ENCODE measurements at places on chromosomes 13 and 19.

DNA sequence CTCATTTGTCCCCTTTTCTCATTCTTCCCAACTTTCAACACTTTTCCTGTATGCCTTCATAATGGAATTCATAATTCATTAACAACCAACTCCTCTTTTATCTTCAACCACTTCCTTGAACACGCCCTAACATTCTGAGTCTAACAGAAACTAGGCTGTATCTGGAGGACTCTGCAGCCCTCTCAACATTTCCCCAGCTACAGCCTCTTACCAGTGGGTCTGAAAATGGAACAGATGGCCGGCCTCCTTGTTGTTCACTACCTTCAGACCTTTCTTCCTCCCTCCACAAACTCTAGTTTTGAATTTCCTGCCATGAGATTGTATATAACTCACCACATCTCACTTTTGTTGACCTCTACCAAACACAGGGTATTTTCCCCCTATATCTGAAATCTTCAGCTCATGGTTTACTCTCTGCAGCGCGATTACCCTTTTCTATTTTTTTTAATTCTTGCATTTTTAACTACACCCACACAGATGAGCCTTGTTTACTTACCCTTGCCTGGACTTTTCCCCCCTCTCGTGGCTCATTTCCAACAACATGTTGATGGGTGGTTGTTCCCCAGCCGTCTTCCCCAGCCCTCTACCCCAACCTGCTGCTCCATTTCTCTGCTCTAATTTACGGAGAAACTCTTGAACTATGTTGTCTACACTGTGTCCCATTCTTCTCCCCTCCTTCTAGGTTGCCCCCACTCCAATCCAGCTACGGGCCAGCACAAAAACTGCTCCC is 846 bp downstream of the ZNF790 start:
- no peak for DNase-seq

DNA sequence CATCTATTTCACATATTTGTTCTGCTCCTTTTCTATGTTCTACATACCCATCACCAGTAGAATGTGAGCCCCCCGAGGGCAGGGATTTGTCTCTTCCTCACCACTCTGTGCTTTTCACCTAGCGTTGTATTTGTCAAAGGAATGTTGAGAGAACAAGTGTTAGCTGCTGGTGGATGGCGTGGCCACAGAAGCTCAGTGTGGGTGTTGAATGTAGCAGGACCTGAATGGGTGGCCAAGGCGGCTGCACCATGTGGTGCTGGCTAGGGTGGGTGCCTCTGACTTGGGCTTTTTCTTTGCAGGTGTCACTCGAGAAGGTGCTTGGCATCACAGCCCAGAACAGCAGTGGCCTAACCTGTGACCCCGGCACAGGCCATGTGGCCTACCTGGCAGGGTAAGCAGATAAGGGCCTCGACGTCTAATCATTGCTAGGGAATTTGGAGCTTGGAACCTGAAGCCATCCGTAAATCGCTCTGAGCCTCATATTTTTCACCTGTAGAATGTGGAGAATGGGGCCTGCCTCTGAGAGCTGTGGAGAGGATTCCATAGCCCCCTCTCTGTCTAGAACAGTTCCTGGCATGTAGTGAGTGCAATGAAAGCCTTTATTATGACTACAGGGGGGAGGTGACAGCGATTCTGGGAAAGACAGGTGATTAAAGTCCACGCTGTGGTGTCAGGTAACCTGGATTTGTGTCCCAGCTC is 3.9 kb downstream of the WDR62 start:
- no peak for DNase-seq

GRCh38 chr19:41936961-41937360 is 8.7 kb upstream of the ERFL start:
- peak; percentile 22 for DNase-seq

DNA sequence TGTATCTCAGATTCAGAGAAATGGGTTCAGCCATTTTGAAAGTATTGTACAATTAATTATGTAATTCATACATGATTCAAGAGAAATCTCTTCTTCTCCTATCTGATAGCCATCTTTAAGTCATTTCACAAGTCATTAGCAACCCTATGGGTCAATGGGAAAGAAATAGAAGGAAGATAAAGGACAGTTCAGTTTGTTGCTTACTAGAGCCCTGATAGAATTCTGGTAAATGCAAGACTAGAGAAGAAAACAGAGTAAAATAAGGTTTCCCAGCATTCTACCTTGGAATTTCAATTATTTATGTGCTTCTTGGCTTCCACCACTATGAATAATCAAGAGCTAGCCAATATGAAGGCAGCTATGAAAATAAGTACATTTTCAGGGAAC is 117.7 kb downstream of the LHFPL6 start:
- DNase-seq, result no peak

- no peak for DNase-seq
Observed at GRCh38 chr13:94153586-94153985, 325.9 kb downstream of the DCT start.

DNA sequence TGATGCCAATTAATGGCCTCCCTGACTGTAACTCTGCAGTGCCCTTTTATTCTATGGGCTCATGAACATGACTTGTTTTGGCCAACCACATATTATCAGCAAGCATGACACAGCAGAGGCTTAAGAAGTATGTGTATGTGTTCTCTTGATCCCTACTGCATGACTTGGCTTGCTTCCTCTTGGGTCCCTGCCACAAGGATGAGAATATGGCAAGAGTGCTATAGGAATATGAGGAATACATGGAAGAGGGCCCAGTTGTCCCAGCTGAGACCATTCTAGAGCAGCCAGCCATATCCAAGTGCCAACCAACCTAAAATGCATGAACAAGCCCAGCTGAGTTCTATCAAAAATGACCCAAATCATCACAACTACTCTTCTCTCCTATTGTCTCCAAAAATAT is 576.7 kb upstream of the PCDH9 start:
- DNase-seq, result no peak

- DNase-seq, result no peak
Observed at GRCh38 chr13:46570273-46570672, 17.3 kb downstream of the LRCH1 start.

- no peak for DNase-seq
Observed at GRCh38 chr13:41515491-41516139, 58.3 kb downstream of the RGCC start.

- peak; percentile 90 for DNase-seq
Observed at GRCh38 chr19:53908106-53908934, 758 bp upstream of the CACNG7 start.

- DNase-seq, result no peak
Observed at GRCh38 chr13:104750377-104750776, 1684.2 kb upstream of the SLC10A2 start.

GRCh38 chr19:5935473-5936291 is 21.6 kb downstream of the CAPS start:
- no peak for DNase-seq

DNA sequence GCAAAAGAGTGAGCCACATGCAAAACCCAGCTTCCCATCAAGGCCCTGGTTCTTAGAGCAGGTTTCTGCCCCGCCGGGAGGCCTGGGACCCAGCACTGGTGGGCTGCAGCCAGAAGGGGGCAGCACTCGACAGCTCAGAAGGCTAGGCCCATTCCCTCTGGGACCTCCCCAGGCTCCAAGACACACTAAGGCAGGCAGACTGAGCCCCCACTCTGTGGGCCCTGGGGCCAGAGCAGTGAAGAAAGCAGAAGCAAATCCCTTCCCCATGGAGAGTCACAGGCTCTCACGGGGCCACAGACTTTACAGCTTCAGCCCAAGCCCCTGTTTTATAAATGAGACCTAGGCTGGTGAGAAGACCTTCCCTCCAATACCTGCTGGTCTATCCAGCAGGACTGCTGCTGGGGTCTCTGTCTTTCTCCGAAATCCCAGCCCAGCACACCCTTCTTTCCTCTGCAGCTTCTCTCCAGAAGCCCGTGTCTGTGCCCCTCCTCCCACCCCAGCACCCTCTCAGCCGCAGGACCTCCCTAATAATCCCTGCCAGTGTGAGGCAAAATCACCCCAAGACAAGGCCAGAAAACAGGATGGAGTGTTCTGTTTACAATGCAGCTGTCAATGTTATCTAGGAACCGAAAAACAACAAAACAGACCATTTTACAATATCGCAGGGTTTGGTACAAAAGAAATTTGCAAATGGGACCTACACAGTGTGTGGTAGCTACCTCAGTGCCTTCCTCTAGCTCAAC is 109.3 kb downstream of the ABCC4 start:
- DNase-seq, result peak; percentile 80

- DNase-seq, result peak; percentile 29
Observed at GRCh38 chr13:34654647-34655046, 287.4 kb upstream of the NBEA start.

GRCh38 chr13:37476874-37477273 is 121.7 kb downstream of the POSTN start:
- DNase-seq, result no peak

- no peak for DNase-seq
Observed at GRCh38 chr19:658916-659839, 3.8 kb downstream of the RNF126 start.

GRCh38 chr13:111423168-111423785 is 102.8 kb downstream of the TEX29 start:
- no peak for DNase-seq

GRCh38 chr19:15976836-15977689 is 28.3 kb downstream of the OR10H4 start:
- no peak for DNase-seq

- peak; percentile 76 for DNase-seq
Observed at GRCh38 chr13:21812192-21812626, 141.3 kb downstream of the FGF9 start.

- DNase-seq, result no peak
Observed at GRCh38 chr19:18764591-18765051, 26.5 kb downstream of the COMP start.

GRCh38 chr13:28344163-28344562 is 150.8 kb downstream of the FLT1 start:
- DNase-seq, result no peak

- no peak for DNase-seq
Observed at GRCh38 chr13:37984357-37984756, 114.8 kb upstream of the TRPC4 start.

GRCh38 chr13:21149568-21149967 is 26.8 kb downstream of the SKA3 start:
- no peak for DNase-seq

GRCh38 chr13:110330491-110331011 is 23.5 kb downstream of the COL4A2 start:
- DNase-seq, result peak; percentile 89

DNA sequence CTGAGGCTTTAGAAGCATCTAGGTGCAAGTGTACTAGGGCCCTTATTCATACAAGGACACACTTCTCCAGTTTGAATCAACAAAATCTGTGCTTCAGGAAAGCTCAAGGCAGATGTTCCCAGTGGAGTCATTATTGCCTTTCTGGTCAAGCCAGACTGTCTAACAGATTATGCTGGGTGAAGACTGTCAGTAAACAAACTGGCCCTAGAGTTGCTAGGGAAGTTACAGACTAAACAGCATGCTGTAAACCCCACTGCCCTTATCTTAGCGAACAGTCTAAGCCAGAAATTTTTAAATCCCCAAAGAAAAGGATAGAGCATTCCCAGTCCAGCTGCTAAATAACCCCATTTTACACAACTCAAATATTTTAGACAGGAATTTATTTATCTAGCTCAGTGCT is 1701.3 kb upstream of the PRR20A start:
- peak; percentile 3 for DNase-seq

- DNase-seq, result no peak
Observed at GRCh38 chr19:3362217-3362906, 4.0 kb upstream of the NFIC start.

- DNase-seq, result no peak
Observed at GRCh38 chr13:105365831-105366230, 1169.6 kb downstream of the EFNB2 start.

GRCh38 chr13:102487330-102487729 is 85.5 kb upstream of the FGF14 start:
- no peak for DNase-seq

- DNase-seq, result no peak
Observed at GRCh38 chr19:33529094-33529676, 7.6 kb upstream of the PEPD start.

DNA sequence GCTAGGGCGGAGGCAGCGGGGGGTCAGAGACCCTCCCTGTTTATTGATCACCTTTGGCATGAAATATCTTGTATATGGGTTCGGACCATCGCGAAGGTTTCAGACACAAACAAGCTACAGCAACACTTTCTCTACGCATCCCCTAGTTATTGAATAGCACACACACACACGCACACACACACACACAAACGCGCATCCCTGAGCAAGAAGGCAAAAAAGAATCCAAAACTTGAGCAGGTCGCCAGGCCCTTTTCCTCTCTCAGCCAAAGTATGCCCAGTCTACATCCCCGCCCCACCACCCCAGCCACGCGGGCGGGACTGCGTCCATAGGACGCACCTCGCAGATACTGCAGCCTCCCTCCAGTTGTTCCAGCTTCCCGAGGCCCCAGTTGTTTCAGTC is 16.0 kb downstream of the POU4F1 start:
- peak; percentile 62 for DNase-seq

DNA sequence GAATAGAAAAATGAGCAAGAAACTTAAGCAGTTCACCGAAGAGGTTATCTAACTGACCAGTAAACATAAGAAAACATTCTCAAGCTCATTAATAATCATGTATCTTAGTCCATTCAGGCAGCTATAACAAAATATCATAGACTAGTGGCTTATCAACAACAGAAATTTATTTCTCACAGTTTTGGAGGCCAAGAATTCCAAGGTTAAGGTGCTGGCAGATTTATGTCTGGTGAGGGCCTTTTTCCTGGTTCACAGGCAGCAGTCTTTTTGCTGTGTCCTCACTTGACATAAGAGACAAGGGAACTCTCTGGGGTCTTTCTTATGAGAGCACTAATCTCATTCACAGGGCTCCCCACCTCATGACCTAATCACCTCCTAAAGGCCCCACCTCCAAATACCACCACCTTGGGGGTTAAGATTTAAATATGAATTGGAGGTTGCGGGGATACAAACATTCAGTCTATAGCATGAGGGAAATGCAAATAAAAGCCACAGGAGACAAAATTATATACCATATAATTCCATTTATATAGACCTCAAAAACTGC is 123.6 kb downstream of the ZAR1L start:
- DNase-seq, result no peak

GRCh38 chr13:102913914-102914313 is 68.1 kb downstream of the ERCC5 start:
- DNase-seq, result no peak

- no peak for DNase-seq
Observed at GRCh38 chr13:37148501-37148900, 43.0 kb upstream of the CSNK1A1L start.
